ENCODE measurements at places on chromosomes 5 and 9.
A peak's percentile ranks its signal among the peaks of the same experiment; 100 is the strongest.

DNA sequence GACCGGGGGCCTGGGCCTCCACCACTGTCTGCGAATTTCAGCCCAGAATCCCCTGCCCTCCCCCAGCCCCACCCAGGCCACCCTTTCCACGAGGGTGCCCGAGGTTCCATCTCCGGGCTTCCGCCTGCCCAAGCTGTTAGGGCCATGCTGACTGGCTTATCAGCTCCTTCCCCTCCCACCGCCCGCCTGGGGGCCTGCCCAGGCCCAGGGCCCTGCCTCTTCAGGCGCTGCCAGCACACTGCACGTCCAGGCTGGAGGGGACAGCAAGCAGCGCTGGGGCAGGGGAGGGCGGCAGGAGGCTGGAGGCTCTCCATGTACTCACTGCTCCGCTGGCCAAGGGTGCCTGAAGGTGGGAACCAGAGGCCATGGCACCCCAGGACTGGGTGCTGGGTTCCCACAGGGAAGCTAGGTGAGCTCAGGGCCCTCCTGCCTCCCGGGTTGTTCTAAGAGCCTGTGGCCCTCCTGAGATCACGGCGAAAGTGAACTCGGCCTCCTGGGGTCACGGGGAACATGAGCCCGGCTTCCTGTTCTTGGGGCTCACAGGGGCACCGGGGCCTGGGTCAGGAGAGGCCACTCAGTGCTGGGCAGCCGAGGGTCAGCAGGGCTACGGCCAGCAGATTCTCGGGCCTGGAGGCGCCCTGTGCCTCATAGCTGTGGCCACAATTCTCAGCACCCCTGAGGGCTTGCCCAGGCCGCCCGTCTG lies 57.7 kb upstream of the EGFL7 start:
- no peak for DNase-seq

DNA sequence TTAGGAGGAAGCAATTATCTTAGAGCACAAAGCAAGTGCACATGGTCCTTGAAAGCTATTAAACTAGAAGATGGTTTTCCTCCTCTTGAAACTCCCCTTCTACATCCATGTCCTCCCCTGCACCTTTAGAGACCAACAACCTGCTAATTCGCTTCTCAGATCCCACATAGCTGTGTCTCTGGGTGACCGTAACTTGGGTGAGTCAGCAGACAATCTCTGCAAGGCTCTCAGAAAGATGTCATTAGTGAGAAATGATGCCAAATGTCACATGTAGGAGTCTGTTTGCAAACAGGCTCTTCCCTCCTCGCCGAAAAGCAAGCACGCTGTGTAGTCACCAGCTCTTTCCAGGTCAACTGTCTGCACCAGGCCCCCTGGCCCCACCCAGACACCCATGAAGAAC lies 291.8 kb downstream of the SLIT3 start:
- DNase-seq = no peak

DNA sequence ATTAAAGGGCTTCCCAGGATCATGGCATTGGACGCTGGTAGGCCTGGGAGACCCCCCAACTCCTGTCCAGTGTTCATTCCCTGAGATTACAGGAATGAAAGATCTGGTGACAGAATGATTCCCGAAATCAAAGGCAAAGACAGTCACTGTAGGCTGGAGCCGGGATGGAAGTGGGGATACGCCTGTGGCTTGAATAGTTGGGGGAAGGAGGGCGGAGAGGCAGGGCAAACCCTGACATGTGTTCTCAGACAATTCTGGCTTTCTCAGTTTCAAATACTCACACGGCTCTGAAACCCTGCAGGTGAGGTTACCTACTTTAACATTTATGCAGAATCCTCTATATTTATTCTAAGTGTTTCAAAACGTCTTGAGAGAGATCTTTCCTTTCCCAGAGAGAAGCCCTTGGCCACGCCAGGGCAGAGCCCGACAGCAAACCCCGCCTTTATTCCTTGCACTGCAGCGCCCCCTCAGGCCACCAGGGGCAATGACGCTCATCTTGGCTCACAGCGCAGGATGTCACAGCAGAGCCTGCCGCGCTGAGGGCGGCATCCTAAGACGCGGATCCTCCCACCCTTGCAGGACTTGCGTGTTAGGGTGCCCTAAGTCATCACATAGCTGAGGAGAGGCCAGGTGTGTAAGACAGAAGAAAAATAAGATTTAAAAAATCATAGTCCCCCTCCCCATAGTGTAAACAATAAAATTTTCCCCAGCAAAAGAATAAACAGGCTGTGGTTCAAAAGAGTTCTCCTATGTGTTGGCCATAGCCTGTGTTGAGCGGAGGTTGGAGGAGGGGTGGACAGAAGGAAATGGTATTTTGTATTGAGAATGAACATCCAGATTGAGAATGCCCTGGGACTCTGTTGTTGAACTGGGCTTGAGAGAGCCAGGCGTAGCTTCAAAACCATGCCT lies 284.5 kb downstream of the NTRK2 start:
- peak; percentile 65 for DNase-seq

DNA sequence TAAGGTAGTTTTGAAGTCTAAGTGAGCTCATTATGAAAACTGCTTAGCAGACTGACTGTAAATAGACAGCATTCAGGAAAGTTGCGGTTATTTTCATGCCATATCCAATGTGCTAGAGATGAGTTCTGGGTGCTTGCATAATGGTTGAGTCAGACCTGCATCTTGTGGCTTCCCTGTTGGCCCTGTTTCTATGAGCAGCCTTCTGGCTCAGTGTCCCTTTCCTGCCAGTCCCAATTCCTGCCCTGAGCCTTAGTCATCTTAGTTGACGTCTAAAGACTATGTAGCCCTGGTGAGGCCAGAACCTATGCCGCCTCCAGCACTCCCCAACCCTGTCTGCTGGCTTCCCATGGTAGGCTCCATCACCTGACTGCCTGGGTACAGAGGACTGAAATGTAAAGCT lies 76.3 kb upstream of the TNFSF8 start:
- DNase-seq = no peak

DNA sequence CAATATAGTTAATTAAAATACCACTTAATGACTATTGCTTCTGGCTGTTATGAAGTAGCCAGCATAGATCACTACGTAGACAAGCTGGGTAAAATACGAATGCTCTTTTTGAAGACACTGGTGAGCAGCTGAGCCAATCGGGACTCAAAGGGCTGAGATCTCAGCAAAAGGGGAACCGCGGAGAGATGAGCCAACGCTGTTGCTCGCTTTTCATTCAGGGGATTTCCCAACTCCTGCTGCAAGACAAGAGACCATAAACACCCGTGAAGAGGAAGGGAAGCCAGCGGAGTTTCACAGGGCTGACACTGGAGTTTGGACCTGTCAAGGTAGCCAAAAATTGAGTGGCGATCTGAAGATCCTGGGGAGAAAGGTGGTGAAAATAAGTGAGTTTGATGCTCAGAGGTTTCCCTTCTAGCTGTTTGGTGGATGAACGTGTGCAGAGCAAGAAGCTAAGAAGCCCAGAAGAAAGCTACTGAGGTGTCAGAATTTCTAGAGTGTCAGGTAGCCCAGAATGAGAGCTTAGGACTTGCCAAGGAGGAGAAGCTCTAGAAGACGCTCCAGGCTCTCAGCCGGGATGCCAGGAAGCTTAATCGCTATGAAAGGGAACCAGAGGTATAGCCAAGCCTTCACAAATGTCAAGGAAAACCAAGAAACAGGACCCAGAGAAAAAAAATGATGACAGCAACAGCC lies 79.6 kb upstream of the RNU6ATAC start:
- DNase-seq = no peak

- DNase-seq = no peak
Measured at GRCh38 chr9:108436448-108436847, 419.3 kb downstream of the ACTL7B start.

- no peak for DNase-seq
Measured at GRCh38 chr5:80072103-80073073, 37.2 kb downstream of the THBS4 start.

DNA sequence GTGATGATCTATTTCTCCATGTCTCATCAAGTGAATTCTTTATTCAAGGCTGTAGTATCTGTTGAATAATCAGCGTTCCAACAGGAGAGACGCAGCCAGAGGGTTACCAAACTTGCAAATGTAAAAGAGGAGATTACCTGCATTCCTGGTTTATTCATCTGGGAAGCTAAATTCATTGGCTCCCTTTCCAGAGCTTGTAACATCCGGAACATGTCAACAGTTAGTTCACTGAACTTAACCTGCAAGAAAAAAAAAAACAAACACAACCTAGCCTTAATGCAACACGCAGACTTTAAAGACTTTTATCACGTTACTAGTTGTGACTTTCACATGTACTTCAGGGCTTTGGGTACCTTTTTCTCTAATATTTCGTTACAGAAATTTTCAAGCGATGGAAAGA lies 62.4 kb upstream of the GOLGA1 start:
- no peak for DNase-seq

DNA sequence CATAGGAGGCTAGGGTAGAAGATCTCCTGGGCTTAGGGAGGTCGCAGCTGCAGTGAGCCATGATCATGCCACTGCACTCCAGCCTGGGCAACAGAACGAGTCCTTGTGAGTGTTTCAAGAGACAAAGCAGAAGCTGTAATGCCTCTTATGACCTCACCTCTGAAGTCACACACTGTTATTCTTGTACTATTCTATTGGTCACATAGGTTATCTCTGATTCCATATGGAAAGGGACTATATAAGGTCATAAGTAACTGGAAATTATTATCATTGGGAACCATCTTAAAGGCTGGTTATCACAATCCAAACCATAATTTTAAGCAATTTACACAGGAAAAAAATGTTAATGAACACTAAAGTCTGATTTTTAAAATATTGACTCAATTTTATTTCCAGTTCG lies 17.9 kb upstream of the AFF4 start:
- DNase-seq = no peak

DNA sequence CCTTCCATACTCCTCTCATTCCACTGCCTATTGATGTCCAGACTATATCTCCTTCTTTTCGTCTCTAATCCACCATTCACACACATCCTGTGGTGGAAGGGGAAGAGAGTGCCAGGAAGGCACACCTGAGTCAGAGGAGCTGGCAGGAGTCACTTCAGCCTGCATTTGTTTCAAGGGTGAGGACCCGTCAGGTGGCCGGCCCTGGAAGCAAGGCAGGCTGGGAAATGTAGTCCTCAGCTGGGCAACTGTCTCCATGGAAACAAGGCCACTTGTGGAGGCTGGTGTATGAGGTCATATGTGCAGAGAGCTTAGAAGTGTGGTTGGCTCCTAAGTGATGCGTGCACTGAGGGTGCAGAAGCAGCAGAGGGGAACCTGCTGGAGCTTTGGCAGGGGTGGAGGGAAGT lies 278.4 kb downstream of the NSG2 start:
- DNase-seq = no peak

DNA sequence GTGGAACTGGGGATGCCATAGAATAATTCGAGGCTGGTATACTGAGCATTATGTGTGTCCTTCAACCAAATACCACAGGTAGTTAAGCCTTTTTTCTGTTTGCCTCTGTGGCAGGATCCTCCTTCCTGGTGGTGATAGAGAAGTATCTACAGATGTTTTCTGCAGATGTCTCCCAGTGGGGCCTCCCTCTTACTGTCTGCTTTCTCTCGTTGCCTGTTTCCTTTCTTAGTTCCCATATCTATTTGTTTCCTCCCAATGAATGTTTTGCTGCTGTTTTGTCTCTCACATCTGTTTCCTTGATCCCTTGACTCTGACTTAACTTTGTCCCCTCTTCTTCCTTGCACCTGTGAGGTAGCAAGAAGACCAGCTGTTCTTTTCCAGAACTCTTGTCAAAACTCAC lies 130.9 kb upstream of the NUDT12 start:
- DNase-seq = no peak

DNA sequence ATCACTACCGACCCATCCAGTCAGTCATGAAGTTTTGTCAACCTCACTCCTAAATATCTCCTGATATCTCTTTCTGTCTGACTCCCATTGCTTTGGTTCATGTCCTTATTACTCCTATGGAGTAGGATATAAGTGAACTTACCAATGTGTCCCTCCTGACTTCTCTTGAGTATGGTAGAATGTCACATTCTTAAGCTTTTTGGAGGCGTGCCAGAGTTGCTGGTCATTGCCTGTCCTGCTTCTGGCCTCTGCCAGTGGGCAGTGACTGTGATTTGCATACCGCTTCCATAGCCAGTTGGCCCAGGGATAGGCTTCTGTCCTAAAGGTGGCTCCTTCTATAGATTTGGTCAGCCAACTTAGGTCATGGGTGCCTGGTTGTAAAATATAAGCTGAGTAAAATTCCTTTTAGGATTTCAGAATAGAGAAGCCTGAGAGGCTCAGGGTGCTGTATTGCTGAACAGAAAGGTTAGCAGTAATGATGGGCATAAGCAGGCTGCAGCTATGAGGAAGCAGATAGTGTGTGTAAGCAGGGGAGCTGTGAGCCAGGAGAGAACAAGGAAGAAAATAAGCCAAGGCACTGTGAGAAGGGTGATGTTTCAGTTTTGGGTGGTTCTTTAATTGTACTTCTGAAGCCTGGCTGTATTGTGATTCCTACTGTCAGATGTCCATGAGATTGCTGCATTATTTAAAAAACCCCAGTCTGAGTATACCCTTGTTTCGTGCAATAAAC lies 16.1 kb upstream of the MARCHF3 start:
- DNase-seq = no peak

DNA sequence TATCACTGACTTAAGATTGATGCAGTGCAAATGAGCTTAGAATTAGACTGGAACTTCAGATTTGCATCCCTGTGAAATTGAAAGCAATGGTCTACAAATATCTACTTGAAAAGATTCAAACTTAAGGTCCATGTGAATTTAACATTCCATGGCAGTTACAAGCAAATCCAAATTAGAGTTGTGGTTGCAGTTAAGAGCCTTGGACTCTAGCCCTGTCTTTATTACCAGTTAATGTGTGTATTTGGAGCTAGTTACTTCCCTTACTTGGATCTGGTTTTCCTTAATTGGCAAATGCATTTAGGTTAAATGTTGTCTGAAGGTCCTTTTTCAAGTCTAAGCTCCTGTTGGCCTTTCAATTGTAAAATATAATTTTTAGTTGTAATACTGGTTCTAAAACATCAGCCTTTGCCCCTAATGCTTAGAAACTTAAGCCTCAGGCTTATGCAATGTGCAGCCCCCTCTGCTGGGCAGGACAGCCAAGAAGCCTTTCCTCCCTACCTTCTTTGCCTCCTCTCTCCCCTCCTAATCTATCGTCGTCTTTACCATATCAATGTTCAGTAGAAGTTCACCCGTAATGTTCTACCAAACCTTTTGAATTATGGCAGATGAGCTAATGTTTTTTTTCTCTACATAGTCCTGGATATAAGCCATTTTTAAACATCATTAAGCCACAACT lies 59.5 kb downstream of the ERMP1 start:
- no peak for DNase-seq

DNA sequence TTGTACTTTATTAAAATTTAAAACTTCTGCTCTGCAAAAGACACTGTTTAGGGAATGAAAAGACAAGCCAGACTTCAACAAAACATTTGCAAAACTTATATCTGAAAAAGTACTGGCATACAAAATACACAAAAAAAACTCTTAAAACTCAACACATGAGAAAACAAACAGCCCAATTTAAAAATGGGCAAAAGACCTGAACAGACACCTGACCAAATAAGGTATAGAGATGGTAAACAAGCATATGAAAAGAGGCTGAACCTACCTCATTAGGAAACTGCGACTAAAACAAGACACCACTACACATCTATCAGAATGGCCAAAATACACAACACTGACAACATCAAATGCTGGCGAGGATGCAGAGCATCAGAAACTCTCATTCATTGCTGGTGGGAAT lies 54.4 kb upstream of the LMX1B start:
- no peak for DNase-seq

Measured in stimulated activated effector memory CD8-positive, alpha-beta T cell treated with anti-CD3 and anti-CD28 coated beads, Interleukin-12 subunit alpha, Interleukin-12 subunit beta, amount 100 ng/mL, for 72 hours (primary cell).